ENCODE measurements at places on chromosomes 2 and 18.
A peak's percentile ranks its signal among the peaks of the same experiment; 100 is the strongest.

- DNase-seq = no peak
Measured at GRCh38 chr2:38164881-38165280, 88.9 kb upstream of the CYP1B1 start.

DNA sequence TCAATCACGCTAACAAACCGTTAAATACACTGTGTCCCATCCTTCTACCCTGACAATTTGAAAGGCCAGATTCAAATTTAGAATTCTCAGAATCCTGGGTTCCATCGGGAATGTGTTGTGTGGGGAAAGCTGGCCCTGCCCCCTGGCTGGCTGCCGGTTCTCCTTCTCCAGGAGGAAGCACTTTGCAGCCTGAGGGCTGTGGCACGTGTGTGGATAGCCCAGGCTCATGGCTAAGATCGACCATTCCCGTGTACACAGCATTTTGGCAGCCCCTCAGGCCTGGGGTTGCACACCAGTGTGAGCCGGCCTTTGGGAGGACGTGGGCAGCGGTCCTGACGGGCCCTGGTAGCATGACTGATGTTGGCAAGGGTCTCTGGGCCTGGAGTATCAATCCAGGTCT, 51.0 kb upstream of the ROCK2 start:
- no peak for DNase-seq

DNA sequence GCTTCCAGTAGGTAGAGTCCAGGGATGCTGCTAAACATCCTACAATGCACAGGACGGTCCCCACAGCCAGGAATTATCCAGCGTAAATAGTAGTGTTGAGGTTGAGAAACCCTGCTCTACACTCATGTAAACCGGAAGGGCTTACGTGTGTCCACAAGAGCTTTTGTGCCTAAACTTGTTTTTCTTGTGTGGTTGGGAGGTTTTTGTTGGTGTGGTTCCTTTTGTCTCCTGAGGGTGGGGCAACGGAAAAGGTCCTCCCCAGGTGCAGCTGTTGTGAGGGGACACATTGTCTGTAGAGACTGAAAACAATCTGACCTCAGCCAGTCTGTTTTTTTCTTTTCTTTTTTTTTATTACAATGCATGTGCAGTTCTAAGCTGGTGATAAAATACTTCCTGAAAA, 72.7 kb upstream of the MGAT5 start:
- DNase-seq = no peak

DNA sequence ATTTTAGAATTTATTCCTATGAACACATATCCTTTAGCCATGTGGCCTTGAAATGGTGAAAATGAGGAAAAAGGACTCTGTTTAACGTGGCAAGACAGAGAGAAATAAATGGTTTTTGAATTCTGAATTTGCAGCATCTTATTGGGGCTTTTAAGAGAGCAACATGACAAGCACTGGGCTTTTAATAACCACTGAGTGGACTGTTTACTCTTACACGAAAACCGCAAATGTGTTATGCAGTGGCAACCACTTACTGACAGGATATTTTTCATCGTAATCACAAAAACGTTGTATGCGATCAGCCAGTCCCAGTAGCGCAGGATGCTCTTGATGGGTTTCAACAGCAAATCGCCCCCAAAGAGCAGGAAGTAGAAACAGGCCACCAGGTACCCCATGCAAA, 226.6 kb downstream of the NAPG start:
- DNase-seq = peak; percentile 3

GRCh38 chr18:51623653-51624052, 426.2 kb upstream of the MEX3C start:
- DNase-seq = no peak

DNA sequence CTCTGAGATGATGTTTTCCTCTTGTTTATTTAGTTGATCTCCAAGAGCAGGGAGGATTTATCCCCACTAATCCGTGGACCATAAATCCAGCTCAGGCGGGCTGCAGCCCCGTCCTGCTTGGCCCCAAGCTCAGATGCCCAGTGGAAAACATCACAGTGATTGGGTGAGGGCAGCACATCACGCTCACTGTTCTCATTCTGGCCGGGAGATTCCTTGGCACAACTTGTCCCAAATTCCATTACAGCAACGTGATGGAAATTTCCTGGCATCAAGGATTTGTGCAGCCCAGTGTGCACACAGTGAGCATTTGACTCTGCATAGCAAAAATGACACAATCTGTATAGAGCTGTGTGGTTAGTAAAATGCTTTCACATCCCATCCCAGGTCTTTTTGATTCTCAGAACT, 96.8 kb downstream of the VAPA start:
- peak; percentile 92 for DNase-seq

- peak; percentile 79 for DNase-seq
Measured at GRCh38 chr18:40911041-40911440, 1044.0 kb upstream of the PIK3C3 start.

Measured in IMR-90 (cell line).